Activated CD8-positive, alpha-beta memory T cell treated with anti-CD3 and anti-CD28 coated beads for 1 hour (primary cell): ENCODE measurements at places on chromosomes 7 and 10.

DNA sequence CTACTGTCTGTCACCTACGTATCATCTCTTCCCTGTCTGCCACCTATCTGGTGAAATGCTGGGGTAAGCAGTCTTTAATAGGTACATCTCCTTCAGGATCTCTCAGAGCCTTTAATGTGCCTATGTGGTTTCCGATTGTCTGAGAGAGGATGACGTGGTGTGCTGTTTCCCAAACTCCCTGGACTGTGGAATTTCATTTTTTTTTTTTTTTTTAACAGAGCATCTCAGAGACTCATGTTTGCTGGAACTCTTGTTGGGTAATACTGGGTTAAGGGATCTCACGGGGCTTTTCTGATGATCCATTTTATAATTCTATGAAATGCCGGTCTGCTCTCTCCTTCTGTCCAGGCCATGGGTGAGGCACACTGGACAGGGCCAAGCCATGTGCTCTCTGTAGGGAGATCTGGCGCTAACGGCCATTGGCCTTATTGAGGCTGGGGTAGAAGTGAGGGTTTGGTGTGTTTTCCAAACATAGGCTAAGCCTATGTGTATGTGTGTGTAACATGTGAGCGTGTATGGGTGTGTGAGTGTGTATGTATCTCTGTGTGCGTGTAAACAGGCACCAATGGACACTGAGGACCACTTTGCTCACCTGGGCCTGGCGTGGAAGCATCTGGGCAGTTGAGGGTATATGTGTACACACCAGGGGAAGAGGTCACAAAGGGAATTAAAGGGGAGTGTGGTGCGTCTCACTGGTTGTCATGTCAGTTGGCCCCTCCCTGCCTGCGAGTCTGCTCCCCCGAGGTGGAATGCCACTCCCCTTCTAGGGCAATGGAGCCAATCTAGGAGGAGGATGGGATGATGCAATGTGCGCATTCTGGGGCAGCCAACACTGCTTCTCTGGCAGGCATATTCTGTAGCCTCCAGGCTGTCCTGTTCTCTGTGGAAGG, 7.8 kb downstream of the ADRA2A start:
- DNase-seq = no peak

DNA sequence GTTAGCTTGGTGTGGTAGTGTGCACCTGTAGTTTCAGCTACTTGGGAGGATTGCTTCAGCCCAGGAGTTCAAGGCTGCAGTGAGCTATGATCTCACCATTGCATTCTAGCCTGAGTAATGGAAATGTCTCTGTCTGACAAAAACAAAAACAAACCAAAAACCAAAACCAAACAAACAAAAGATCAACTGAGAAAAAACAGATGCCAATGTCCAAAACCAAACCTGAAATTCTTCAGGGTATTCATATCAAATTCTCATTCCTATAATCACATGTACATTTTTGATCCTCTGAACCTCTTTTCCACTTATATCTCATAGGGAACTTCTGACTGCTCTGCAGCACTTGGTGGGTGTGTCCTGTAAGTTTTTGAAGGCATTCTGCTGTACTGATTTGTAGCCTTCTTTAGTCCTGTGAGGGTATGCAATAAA, 87.0 kb downstream of the CDK6 start:
- no peak for DNase-seq

DNA sequence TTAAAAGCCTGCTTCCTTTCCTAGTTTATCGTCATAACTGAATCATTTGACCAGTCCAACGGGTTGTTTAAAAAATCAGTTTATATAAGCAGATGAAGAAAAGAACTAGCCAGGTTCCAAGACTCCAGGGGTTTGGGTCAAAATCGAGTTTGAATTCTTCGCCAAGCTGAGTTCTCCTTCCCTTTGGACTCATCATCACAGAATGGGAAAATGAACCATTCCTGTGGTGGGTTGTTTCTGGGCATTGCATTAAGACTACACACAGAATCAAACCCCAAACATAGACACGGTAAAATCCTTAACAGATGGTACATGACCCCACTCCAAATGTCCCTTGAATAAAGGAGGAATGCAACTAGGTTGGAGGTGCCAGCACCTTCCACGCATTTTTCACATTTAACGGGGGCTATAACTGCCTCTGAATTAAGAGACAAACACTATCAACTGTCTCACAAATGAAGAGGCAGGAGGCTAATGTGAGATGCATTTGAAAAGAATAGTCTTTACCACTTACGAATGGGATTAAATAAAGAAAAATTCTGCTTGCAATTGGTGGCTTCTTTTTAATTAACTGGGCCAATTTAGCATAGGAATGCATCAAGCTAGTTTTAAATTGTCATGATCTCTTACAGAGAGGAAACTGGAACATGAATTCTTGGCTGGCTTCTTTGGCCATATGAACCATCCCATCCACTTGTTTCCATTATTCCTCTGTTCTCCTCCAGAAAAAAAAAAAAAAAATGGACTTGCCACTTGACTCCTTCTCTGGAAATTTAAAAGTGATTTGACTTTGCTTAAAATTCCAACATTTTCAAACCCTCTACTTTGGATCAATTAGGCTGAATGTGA, 61.1 kb downstream of the CHST15 start:
- DNase-seq = no peak

- DNase-seq = no peak
These were observed 35.6 kb upstream of the C10orf90 start for GRCh38 chr10:126705951-126706565.

DNA sequence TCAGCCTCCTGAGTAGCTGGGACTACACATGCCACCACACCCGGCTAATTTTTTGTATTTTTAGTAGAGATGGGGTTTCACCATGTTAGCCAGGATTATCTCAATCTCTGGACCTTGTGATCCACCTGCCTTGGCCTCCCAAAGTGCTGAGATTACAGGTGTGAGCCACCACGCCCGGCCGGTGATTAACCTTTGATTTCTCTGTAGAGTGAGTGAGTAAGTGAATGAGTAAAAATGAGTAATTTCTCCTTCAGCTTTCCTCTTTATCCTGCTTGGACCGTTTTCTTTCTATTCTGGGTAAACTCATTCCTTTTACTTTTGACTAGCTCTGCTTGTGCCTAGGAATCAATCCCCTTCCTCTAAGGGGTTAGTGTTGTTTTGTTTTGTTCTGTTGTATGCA, 36.8 kb downstream of the ST7 start:
- DNase-seq = no peak

DNA sequence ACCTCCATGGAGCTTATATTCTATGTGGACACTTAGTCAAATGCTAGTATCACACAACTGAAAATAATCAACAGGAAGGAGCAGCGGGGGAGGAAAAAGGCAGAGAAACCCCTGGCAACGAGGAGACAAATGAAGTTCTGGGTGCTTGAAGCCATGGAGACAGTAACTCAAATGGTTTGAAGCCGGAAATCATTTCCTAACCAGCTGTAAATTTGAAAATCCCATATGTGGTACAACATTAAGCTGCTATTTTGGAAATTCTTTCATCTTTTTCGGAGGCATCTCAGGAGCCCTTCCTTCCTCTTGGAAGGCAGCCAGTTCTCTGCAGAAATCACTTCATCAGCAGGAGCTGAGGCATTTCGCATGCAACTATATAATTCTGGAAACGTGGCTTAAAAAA, 91.4 kb downstream of the PPP1R3C start:
- DNase-seq = no peak

- DNase-seq = no peak
These were observed 760 bp downstream of the THNSL1 start for GRCh38 chr10:25017154-25017590.

- DNase-seq = no peak
These were observed 111.9 kb downstream of the TCERG1L start for GRCh38 chr10:131199646-131200045.

- no peak for DNase-seq
These were observed 35.1 kb downstream of the SEM1 start for GRCh38 chr7:96674565-96674964.

GRCh38 chr10:15196021-15196834, 27.7 kb upstream of the NMT2 start:
- DNase-seq = no peak

GRCh38 chr10:132914732-132915131, 27.6 kb downstream of the CFAP46 start:
- no peak for DNase-seq

- DNase-seq = no peak
These were observed 9.9 kb downstream of the OR9A2 start for GRCh38 chr7:143016996-143017395.

DNA sequence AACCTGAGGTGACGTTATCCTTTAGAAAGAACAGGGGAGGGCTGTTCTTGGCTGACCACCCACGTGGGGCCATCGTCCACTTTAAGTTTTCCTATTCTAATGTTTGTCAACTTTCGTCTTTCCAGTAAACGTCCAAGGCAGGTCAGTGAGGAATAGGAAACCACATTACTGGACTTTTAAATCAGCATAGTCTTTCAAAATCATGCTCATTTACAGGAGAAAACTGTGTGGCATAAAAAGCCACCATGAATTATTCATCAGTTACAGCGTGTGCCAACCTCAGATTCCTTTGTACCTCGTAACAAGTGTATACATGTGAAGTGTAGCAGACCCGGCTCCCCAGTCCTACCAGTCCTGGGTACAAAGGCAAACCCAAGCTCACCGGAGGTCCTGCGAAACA, 25.1 kb upstream of the ABLIM1 start:
- no peak for DNase-seq

- DNase-seq = no peak
These were observed 1.9 kb downstream of the HTR5A start for GRCh38 chr7:155071916-155072571.

GRCh38 chr10:121684276-121684675, 86.0 kb upstream of the FGFR2 start:
- DNase-seq = no peak

DNA sequence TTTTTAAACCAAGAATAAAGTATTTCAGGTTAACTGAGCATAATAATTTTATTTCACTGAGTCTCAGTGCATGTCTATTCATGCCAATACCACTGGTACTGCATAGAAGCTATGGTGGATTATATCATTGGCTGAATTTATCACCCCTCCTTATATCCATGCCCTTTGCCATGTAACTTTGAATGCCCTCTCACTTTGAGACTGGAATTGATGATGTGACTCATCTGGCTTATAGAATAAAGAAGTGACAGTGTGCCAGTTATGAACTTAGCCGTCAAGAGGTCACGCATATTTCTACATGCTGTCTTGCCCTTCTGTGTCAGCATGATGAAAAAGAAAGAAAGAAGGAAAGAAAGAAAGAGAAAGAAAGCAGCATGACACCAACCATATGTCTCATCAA, 20.7 kb upstream of the ABLIM1 start:
- no peak for DNase-seq

- no peak for DNase-seq
These were observed 90.1 kb upstream of the ATP6V0A4 start for GRCh38 chr7:138887872-138888656.

GRCh38 chr10:122379041-122379440, 4.5 kb downstream of the PLEKHA1 start:
- no peak for DNase-seq

DNA sequence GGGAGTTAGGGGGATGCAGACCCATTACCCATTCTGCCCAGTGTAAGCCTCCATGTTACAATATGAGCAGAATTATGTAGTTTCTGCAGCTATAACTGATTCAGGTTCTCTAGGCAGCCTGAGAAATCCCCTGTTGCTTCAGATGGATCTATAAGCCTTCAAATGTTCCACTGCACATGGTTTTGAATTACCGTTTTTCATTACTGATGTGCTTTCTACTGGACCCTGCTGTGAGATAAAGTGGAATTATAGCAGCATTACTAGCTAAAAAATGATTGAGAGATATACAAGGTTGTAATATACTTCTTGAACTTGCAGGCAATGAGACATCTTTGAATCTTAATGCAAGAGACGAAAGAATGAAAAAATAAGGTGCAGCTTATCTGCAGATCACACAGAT, 38.4 kb upstream of the ANAPC16 start:
- no peak for DNase-seq

GRCh38 chr7:91264924-91265681, 870 bp downstream of the FZD1 start:
- no peak for DNase-seq

DNA sequence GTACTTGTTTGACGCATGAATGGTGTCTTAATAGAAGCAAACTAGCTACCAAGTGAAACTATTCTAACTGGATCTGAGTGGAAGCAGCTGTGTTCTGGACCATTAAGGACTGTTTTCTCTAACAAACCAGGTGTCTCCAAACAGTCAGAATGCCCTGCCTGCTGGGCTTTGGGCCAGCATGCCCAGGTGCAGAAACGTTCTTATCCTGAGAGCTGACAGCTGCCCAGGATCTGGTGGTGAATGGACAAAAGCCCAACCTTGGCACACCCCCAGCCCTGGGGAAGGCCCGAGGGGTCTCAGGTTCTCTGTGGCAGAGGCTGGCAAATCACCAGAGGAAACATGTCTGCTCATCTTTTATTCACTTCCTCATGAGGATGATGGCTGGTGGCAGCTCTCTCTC, 48.2 kb upstream of the LAMB4 start:
- DNase-seq = no peak

GRCh38 chr7:101198476-101198875, 2.4 kb downstream of the MOGAT3 start:
- no peak for DNase-seq

GRCh38 chr10:90218846-90219245, 517.5 kb downstream of the KIF20B start:
- no peak for DNase-seq

DNA sequence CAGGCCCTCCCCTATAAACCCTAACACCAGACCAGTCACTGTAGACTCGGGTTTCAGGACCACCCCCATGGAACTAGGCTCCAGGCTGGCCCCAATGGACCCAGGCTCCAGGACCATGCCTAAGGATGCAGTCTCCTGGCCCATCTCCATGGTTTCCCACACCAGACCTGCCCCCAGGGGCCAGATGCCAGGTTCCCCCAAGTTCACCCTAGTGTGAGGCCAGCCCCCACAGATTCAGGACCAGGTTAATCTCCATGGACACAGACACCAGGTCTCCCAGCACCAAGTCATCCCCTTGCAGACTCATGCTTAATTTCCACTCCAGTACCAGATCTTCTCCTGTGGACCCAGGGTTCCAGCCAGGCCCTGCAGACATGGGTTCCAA, 103.8 kb upstream of the LANCL2 start:
- no peak for DNase-seq

- DNase-seq = no peak
These were observed 19.7 kb downstream of the GPRIN2 start for GRCh38 chr10:46536781-46537180.

GRCh38 chr7:99457650-99458493, 8.1 kb downstream of the ATP5MF start:
- DNase-seq = no peak

GRCh38 chr10:58017719-58018367, 249.9 kb downstream of the IPMK start:
- DNase-seq = no peak

- no peak for DNase-seq
These were observed 86.4 kb downstream of the NKX6-2 start for GRCh38 chr10:132699411-132700155.

DNA sequence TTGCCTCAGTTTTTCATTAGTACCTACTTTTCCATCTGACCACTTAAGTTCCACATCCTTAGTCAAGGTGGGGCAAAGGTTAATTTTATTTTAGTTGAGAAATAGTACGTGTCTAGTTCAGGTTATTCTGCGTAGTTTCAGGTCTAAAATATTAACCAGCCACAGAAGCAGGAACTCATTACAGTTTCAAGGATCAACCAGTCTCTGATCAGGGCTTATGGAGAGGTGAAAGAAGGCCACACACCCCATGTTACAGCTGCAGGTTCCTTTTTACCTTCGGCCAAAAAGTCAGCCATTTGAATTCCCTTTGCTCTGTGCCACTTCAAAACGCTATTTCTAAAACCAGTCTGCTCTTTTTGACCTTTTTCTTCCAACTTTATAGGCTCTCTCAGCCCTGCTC, 134.2 kb downstream of the CTTNBP2 start:
- DNase-seq = no peak

GRCh38 chr7:68119411-68119810, 1122.8 kb downstream of the TYW1 start:
- no peak for DNase-seq
